ENCODE measurements at places on chromosomes 6 and 20.

DNA sequence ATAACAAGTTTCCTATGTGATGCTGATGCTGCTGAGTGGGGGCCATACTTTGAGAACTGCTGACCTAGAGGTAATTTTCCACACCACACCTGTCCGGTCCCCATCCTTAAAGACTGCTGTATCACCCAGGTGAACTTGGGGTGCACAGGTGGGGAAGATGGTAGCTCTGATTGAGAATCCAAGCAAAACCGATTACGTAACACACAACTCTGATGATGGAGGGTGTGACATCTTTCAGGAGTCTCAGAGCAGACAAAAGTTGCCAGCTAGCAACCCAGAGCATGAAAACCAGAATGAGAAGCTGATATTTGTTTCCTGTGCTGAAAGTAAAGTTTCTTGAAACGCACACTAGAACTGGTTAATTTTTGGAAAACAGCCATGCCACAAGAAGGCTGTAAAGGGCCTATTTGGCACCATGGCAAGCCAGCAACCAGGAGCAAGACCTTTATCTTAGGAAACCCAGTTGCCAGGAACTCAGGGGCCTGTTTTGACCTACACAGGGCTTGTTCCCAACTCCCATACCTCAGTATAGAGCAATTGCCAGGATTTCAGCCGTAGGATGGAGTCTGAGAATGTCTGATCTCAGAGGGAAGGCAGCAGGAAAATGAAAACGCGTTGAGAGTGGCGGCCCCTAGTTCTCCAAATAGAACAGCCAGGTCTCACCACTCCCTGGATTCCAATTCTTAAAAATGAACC is 21.6 kb upstream of the TBC1D7 start:
- DNase-seq: no peak

DNA sequence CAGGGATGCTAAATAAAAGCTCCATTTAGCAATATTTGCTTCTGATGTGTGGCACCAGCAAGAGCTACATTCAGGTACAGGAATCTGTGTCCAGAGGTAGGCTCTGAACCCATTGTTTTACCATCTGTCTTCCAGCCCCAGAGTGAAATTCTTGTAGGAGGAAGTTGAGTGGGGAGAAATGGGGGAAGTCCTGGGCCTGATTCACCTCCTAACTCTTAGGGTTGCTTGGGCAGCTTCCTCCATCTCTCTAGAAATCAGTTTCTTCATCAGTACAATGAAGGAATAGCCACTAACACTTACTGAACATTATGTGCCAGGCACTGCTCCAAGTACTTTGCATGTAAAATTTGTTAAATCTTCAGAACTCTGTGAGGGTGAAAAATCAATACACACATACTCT is 35.1 kb upstream of the TSPYL1 start:
- no peak for DNase-seq

DNA sequence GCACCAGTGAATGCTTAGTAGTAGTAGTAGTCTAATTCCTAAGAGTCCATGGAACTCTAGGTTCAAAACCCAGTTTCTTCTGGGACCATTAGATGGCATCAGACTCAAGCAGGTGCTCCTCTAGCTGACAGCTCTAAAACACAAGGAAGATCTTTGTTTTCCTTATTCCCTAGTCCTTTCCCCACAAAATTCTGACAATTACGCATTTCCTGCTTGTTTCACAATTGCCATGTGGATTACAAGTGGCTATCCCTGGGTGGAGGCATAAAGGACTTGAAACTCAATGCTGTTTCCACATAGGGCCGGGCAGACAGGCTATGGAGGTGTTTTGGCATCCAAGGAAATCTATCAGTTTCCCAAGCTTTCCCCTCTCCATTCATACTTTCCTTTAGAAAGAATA is 9.2 kb upstream of the HLA-DOB start:
- no peak for DNase-seq

DNA sequence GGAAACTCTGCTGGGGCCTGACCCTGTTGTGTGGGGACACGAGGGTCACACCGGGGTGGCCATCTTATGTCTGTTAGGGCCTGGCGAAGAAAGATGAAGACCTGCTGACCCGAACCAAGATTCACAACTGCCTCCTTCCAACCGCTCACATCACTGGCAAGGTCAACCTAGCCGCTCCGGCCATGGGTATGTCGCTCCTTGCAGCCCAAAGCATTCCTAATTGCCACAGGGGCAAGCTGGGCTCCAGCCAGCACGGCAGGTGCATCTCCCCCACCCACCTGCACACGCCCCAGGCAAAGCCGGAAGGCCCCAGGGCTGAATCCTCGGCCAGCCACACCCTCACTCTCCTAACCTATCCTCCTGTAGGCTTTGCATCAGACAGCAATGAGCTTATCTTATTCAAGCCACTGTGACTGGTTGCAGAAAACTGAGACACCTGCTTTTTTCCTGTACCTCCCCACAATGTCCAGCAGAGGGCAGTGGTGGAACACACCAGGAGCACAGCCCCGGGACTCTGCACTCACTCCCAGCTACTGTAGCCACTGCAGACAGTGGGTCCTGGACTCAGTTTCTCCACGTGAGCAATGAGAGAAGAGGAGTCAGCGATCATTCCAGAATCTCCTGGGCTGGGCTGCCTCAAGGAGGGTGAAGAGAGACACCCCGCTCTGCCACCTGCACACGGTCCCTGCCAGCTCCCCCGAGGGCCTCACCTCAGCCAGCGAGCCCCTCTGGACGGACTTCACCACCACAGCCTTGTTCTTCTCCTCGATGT is 170.2 kb downstream of the PREX1 start:
- no peak for DNase-seq

GRCh38 chr6:7058250-7058923 is 49.4 kb upstream of the RREB1 start:
- DNase-seq: no peak

- DNase-seq: no peak
Observed at GRCh38 chr6:107334026-107334425, 125.3 kb downstream of the PDSS2 start.

DNA sequence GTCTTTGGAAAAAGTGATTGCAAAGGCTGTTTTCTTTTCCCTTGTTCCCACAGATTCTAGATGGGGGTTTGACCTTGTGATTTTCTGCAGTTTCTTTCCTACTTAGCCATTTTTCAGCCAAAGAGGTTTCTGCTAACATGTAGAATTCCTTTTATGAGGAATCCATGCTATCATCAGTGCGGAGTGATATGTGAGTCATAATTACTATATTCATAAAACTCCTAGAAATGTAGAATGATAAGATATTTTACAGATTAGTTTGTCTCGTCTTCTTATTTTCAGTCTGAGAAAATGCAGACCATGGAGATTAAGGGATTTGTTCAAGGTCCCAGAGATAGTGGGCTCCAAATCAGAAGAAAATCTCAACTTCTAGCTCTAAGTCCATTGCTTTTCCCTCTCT is 98.6 kb downstream of the KCNQ5 start:
- DNase-seq: no peak

GRCh38 chr20:25549172-25549773 is 36.1 kb downstream of the NINL start:
- no peak for DNase-seq

DNA sequence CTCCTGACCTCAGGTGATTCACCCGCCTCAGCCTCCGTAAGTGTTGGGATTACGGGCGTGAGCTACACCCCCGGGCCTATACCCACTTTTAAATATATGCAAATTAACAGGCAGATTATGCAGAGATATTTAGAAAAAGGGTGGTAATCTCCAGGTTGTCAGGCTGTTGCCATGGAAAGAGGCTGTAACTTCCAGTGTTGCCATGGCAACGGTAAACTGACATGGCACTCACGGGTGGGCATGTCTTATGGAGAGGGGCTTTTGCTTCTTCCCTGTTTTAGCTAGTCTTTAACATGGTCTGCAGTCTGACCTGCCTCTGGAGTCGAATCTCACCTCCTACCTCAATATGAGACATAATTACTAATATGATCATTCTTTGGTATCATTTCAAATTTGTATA is 44.9 kb downstream of the ZNF334 start:
- DNase-seq: no peak

- no peak for DNase-seq
Observed at GRCh38 chr6:170437719-170438401, 115.2 kb downstream of the PSMB1 start.

GRCh38 chr6:1255636-1256365 is 56.1 kb upstream of the FOXQ1 start:
- no peak for DNase-seq

GRCh38 chr6:12331474-12331873 is 41.3 kb downstream of the EDN1 start:
- DNase-seq: no peak

- DNase-seq: no peak
Observed at GRCh38 chr6:72260489-72260888, 361.4 kb upstream of the KCNQ5 start.

- no peak for DNase-seq
Observed at GRCh38 chr6:41247882-41248705, 19.9 kb downstream of the TREML4 start.

DNA sequence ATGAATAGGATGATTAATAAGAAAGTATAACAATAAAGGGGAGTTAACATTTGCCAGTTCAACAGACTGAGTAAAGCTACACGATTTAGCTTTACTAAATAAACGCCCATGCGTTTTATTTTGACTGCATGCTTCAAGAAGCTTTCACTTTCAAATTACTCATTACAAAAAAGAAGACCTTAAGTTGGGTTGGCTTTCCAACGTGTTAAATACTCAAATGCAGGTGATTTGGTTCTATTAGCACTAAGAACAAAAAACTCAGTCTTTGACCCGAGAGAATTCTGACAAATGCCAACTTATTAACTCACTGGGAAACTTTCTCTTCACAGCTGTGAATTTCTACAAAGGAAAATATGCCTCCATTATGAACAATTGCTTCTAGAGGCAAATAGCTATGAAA is 24.8 kb downstream of the RNF146 start:
- no peak for DNase-seq

DNA sequence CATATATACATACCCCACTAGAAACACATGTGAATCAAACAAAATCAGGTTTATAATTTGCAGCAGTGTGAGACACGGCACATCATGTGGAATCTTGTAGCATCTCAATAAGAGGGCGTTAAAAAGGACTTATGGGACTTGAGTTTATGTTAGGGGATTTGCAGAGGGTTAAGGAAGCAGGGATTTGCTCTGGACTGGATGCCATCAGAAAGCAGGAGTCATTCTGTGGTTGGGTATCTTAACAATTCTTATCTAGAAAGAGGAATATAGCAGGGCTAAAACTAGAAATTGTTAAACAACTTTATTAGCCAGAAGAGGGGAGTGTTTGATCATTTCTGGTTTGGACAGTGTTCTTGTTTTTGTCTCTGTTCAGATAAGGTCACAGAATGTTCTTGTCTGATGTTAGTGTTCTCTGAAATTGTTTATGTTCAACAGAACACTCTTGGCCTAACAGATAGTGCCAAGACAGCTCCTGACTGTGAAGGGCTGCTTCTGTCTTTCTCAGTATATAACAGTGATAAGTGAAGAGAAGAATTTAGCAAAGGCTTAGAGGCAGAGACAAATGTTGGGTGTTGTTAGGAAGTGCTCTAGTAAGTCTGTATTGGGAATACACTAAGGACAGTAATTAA is 39.2 kb downstream of the LIN28B start:
- no peak for DNase-seq

- DNase-seq: no peak
Observed at GRCh38 chr6:48505621-48506020, 394.6 kb upstream of the PTCHD4 start.

DNA sequence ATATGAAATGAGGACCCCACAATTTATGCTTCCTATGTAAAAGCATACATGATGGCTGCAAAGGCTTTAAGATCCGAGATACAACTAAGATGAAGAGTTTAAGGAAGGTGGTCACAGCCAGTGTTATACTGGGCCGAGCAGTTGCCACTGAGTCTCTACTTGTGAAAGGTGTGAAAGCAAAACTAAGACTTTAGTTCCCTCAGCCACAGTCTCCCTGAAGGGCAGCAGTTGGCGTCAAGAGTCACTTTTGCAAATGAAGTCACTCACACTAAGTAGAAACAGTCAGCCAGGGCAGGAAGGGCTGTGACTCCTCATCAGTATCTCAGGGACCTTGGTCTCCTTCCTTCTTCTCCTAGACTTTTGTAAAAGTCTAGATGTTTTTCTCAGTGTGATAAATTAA is 191.6 kb upstream of the MCHR2 start:
- DNase-seq: no peak

DNA sequence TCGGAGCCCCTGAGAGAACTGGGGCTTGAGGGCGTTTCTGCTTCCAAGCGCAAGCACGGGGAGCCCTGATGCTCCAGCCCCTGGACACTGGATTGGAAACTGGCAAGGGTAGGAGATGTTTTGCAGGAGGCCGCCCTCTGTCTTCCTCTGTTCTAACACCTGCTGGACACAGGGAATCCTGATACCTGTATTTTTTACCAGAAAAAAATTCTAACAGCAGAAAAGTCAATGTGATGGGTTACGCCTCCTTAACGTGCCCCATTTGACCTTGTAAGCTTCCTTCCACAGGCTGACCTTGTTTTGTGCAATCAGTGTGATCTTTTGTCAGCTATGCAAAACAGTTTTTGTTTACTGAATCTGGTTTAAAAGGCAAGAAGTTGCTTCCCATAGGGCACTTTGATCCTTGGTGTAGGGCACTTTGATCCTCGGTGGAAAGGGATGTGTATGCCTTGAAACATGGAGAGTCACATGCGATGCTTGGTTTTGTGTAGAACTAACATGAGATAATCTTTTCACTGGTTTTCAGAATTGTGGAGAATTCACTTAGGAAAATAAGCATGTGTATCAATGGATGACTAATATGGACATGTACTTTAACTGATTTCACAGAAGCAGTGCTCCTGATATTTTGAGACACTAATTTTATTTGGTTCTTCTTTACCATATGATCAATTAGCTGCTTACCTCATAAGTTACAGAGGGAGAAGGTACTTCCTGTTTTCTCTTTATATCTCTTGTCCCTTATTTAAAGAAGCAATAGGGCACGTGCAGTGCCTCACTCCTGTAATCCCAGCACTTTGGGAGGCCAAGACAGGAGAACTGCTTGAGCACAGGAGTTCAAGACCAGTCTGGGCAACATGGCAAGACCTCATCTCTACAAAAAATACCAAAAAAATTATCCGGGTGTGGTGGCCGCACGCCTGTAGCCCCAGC is 59.9 kb upstream of the MAP3K4 start:
- DNase-seq: no peak

DNA sequence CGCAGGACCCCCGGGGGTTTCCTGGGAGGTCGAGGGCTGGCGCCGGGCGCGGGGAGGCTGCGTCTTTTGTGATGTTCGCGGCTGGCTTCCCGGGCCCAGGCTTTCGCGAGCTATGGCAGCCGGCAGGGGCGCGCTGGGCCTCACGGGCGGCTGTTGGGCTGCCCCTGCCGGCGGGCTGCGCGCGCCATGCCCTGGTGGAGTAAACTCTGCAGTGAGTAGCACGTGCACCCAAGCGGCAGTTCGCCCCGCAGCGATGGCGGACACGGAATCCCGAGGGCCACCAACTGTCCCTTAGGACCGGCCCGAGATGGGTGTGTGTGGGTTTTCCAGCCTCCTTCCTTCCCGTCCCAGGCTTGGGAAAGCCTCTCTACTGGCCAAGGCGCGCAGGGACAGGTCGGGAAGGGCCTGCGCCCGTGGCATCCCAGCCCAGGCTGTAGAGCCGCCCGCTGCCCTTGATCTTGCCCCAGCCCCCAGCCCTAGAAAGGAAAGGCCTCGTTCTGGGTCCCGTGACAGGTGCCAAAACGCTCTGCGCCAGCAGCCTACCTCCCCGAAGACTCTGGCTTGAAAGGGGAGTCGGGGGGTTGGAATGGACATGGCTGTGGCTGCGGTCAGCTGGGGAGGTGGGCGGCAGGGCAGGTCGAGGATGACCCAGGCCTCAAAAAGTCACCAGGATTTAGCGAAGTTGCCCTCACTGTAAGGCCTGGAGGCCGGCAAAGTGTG is 49.7 kb downstream of the ZBTB2 start:
- no peak for DNase-seq

Measured in iPS DF 19.7 (cell line).